ENCODE measurements at places on chromosomes 12 and 14.

GRCh38 chr14:37824939-37825712 is 229.7 kb downstream of the TTC6 start:
- no peak for DNase-seq

DNA sequence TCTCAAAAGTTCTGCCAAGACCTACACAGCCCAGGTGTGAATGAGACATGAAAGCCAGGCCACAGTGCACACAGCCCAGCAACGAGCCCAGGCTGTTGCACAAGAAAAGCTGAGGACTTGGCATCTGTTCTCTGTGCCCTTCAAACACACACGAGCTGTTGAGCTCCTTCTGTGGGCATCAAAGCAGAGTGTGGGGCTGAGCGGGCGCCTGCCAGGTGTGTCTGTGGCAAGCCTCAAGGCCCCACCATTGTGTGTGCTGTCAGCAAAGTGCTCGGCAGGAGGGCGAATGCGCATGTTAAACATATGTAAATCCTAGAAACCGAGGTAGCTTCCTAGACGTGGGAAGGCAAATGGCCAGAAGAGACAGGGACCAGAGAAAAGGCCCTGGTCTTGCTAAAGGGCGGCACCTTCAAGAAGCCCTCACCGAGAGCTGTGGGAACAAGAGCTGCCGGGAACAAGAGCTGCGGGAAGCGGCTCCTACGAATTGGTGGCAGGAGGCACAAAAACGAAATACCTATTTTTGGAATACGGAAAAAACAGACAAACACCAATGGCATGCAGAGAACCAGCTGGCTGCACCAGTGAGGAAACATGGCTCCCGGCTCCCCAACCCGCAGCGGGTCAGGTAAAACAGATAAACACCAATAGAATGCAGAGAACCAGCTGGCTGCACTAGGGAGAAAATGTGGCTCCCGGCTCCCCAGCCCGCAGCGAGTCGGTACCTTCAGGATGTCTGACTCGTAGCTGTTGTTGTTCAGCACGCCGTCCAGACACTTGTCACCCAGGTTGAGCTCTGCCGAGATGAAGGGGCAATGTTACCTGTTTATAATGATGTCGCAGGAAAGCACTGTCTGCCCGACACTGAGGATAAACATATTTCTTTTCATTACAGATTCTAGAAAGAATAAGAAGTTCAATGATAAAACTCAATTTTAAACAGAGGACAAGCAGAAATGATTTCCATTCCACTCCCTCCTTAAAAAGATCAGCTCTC is 19.0 kb upstream of the GOLGA3 start:
- DNase-seq: no peak

DNA sequence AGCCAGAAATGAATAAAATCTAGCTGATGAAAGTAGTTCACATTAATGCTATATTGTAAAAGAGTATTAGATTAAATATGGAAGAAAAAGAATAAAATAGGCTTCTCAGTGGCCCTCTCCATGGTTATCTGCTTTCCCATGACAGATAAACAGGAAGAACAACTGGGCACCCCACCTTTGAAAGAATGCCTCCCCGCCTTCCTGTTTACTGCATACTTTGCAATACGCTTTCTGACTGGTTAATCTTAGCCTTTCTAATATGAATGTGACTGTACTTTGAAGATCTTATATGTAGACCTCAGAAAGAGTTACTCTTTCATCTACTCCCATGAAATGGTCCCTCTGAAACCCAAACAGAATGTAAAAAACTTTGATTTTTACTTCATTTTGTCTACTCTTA is 34.1 kb upstream of the DAAM1 start:
- no peak for DNase-seq

DNA sequence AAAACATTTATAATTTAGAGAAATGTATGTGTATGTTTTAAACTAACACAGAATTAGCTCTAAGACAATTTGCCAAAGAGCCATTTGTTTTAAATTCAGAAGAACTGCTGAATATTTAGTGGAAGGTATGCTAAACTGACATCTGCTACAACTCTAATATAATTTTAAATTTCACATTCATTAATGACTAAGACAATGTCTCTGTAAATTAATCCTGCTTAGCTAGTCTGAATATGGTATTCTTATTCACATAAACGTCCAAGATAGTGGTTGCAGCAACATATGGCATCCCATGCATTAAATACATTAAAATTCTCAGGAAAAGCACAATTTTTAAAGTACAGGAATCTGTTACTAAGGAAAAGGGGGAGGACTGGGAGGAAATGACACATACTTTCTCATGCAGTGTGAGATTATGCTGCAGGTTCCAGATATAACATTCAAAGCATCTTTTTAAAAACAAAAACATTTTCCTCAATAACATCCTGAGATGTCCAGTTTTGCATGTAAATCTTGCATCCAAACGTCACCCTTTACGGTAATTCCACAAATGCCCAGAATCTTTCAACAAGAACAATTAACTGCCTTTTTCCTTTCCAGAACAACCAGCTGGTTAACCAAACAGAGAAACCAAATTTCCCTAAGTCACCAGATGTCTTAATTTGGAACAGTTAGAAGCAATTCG is 26.9 kb downstream of the WDR89 start:
- DNase-seq: no peak

- no peak for DNase-seq
Observed at GRCh38 chr12:83665634-83666218, 979.0 kb downstream of the TMTC2 start.

- no peak for DNase-seq
Observed at GRCh38 chr12:119415714-119416113, 81.2 kb downstream of the CCDC60 start.

- no peak for DNase-seq
Observed at GRCh38 chr12:75840994-75841355, 190.6 kb downstream of the PHLDA1 start.

Measured in immature natural killer cell (primary cell).